SHP77 treated with DMSO at 0.1 percent for 48 hours (cell line): ENCODE measurements at places on chromosomes 1 and 21.

GRCh38 chr1:34983700-34984355 is 1.3 kb downstream of the TMEM35B start:
- DNase-seq: no peak

GRCh38 chr1:24418898-24419628 is 3.5 kb downstream of the NIPAL3 start:
- no peak for DNase-seq

DNA sequence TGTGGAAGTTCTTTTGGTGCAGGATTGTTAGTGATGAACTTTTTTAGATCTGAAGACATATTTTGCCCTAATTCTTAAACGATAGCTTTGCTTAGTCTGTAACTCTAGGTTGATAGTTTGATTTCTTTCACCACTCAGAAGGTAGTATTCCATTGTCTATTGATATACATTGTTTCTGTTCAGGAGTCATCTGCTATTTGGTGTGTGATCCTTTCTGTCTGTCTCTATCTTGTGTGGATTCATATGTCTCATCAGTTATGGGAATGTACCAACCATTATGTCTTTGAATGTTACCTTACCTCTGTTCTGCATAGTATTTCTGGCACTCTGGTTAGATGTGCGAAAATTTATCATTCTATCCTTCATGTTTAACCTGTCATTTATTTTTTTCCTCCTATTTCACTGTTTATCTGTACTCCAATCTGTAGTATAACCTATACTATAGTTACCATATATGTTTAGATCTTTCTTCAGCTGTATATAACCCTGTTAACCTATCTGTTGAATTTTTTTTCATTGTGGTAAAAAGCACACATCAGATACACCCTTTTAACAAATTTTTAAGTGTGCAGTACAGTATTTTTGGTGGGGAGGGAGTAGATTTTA is 5.7 kb downstream of the MARK1 start:
- no peak for DNase-seq

- DNase-seq: no peak
Observed at GRCh38 chr1:113811156-113811887, 954 bp downstream of the RSBN1 start.

DNA sequence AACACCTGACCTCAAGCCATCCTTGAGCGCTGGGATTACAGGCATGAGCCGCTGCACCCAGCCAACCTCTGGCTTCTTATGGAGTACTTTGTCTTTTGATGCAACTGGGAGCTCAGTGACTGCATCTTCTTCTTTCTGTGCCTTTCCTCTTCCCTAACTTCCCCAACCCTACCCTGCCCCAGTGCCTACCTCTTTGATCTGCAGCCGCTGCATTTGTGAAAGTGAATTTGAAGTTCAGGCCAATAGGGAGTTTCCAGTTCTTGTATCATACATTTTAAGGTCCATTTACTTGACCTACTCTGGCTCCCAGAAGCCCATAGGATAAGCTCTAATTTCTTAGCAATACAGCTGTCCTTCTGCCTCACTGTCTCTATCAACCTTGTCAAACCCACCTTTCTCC is 52.2 kb downstream of the KCNC4 start:
- no peak for DNase-seq
